ENCODE measurements at places on chromosomes 7 and 10.
A peak's percentile ranks its signal among the peaks of the same experiment; 100 is the strongest.

- DNase-seq, result no peak
Observed at GRCh38 chr7:107104801-107105200, 60.3 kb downstream of the PRKAR2B start.

- no peak for DNase-seq
Observed at GRCh38 chr7:93948106-93948505, 26.6 kb downstream of the GNG11 start.

- DNase-seq, result no peak
Observed at GRCh38 chr7:79820387-79820786, 314.2 kb upstream of the GNAI1 start.

- DNase-seq, result no peak
Observed at GRCh38 chr10:72087969-72088888, at the start of gene SPOCK2. TSS of gene SPOCK2 (minus strand) at chr10:72088551. CDS start at chr10:72088328, 223 bp downstream.

DNA sequence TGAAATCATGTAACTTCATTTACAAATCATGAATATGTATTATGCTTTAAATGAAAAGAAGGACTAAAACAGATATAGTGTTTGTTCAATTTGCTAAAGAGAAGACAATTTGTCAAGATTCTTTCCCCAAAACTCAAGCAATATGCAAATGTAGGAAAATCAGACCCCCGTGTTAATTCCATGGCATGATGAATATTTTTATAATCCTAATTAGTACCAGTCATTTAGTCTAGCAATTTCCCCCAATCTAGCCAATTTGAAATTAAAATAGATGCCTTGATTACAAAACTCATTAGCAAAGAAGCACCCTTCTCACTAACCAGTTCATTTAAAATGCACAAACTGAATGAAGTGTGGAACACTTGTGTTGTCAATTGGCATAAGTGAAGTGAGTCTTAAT is 347.6 kb downstream of the SORCS3 start:
- DNase-seq, result no peak

DNA sequence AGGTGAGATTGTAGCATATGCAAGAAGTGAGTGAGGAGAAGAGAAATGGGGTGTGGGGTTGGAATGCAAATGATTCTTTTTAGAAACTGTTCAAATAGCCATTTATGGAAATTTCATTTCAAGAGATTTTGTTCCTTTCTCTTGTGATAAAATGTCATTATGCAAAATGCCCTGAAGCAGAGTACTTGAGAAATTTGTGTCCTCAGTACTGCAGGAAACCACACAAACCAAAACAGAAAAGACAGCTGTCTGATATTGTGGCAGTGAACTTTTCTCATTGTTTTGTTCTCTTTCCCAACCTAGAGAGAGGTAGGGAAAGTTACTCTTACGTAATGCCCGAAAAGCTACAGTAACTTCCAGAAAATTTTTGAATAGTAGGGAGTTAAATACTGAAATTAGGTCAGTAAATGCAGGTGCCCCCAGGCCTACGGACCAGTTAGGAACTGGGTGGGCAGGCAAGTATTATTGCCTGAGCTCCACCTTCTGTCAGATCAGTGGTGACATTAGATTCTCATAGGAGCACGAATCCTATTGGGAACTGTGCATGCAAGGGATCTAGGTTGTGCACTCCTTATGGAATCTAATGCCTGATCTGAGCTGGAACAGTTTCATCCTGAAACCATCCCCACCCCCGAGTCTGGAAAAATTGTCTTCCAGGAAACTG is 34.0 kb downstream of the DLD start:
- no peak for DNase-seq

DNA sequence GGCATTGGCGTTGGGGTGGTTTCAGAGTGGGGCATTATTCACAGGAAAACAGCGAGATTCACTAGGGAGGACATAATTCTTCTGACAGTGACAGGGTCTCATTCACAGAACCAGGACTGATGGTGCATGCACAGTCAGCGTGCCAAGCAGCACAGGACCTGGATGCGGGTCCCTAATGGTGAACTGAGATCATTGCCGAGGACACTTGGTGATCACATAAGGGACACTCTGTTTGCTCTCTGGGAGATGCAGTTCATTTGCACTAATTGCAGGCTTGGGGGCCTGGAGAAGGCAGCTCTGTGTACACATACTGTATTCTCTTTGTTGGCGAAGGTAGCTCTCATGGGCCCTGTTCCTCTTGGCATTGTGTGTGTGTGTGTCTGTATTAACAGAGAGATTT is 716.1 kb downstream of the PHTF2 start:
- DNase-seq, result no peak

- peak; percentile 73 for DNase-seq
Observed at GRCh38 chr10:102399217-102400021, 3.9 kb downstream of the NFKB2 start.

GRCh38 chr10:99693933-99694583 is 34.7 kb downstream of the ENTPD7 start:
- DNase-seq, result no peak

GRCh38 chr10:77864151-77864851 is 62.3 kb downstream of the DLG5 start:
- no peak for DNase-seq

DNA sequence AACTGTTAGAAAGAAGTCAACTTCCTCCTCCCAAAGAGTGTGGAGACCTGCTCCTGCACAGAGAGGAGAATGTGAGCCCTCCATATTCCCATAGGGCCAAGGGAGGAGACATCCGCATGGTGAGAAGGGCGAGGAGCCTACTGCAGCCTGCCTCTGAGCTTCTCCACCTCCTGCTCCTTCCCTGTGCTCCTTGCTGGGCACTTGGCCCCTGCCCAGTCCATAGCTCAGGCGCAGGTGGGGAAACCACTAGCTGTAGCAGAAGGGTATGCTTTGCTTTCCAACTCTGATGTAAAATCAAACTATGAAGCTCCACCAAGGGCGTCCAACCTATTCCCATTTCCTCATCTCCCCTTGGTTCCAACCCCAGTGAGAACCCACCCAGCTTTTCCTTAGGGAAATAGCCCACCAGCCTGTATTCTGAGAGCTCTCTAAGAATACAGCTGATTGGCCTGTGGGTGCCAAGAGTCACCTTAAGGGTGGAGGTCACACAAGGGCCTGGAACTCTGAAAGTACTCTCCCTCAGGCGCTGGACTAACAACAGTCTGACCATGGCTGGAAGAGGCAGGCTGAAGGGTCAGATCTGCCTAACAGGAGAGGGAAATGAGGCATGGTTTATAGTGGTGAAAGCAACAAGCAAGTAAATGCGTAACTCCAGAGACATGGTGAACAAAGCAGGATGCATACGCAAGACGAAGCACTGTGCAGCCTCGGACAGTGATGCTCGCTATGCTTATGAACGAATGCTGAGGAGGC is 13.9 kb downstream of the ZNF488 start:
- DNase-seq, result no peak

DNA sequence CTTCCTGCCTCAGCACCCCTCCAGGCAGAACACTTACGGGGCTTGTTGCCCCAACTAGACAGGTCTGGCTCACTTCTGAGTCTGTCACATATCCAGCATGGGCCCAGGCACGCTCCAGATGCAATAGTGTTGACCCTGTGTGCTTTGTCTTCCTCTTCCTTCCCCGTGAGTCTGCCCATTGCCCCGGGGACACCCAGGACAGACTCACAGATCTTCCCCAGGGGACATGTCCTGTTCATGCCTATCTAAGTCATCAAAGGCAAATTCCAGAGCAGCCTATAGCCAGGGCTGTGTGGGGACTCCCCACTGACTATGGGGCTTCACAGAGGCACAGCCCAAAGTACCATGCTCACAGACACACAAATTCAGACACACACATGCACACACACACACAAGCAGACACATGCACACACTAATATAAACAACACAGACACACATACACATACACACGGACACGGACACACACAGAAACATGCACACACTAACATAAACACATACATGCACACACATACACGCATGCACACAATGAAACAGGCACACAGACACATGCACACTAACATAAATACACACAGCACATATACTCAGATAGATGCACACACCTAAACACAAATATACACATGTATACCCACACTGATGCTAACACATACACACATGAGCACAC is 175.8 kb downstream of the KCNMA1 start:
- DNase-seq, result no peak

- no peak for DNase-seq
Observed at GRCh38 chr10:87691506-87692070, 31.9 kb downstream of the PAPSS2 start.

DNA sequence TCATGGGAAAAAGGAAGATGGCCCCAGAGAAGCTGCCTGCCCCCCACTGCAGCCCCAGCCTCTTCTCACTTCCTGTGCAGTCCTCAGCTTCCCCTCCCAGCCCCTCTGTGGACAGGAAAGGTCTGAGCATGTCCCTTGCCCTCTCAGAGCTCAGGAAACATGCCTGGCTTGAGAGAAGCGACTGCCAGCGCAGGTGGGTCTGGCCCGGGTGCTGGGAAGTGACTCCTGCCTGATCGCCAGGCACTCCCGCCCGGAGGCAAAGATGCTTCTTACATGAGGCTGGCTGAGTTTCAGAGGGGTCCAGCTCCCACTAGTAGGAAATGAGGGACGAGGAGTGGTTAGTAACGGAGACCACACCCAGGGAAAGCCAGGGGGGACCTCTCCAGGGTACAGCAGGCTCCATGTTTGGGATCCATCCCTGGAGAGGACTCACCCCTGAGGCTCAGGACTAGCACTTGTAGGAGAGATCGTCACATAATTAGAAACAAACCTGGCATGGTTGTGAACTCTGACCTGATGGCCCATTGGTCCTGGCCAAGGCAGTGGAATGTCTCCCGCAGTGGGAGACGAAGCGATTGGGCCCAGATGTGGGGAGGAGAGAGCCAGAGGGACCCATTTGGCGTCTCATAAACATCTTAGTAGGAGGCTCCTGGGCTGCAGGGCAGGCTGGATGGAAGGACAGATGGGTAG is 12.3 kb downstream of the ELN start:
- no peak for DNase-seq

DNA sequence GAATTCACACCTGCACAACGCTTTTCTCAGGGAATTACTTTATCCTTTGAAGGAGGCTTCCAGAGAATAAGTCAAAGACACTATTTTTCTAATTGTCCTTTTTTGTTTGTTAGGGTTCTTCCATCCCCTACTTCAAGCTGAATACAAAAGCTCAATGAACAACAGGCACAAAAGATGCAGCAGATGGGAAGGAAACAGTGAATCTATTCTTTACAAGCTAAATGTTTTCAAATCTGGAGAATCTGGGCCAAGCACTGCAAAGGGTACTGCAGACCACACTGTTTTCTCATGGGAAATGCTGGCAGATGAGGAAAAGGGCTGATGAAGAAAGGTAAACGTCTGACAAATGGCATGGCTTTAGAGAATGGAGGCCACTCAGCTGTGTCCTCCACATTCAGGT is 18.5 kb downstream of the LIPA start:
- DNase-seq, result no peak

DNA sequence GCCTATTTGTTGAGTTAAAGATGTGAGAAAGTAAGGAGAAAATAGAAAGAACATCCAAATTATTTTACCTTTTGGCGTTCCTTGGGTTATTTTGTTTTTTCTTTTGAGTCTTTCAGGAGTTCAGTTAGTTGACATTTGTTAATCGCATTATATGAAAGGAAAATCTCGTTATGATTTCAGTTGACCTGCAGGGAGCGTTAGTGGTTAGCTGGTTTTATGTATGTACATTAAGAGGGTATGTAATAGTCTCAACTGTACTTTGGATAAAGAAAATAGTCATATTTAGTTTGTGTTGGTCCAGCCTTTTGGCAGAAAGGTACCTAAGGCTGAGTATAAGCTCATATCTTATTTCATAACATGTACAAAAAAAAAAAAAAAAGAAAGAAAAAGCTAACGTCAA is 4.0 kb downstream of the BMPER start:
- no peak for DNase-seq

DNA sequence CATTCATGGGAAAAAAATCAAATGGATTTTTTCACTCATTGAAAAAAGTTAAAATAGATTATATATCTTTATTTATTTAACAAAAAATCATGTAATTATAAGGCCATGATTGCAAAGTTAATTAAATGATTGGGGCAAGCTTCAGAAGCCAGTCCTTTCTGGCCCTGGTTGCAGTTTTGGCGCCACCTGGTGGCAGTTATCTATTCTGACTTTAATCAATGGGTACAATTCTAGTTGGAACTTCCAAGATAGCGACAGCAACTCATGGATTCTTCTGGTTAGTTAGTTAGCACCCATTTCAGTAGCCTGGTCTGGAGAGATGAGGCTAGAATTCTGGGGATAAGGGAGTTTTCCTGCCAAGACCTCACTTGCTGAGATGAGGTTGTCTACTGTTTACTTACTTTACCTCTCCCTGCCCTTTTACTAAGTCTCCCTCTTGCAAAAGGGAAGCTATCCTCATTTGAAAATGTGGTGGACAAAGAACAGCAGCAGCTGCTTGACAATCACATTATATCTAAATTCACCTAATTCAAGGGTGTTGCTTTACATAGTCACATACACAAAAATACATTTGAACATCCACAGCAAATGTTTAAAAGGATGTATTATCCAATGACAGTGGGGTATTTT is 42.3 kb downstream of the NOC3L start:
- DNase-seq, result peak; percentile 57

DNA sequence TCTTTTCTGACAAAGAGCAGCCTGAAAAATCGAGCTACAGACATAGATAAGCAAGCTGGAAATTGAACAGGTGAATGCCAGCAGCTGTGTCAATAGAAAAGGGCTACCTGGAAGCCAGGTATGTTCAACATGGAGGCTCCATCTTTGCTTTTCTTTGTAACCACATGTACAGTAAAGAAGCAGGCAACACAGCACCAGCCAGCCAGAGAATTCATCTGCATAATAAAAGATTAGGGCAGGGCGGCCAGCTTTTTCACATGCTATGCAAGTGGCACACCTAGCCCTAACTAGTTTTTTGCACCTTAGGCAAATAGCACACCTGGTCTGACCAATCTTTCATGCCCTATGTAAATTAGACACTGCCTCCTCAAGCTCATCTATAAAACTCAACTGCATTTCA is 25.7 kb downstream of the COG5 start:
- DNase-seq, result no peak

GRCh38 chr7:158284121-158284520 is 303.5 kb downstream of the PTPRN2 start:
- no peak for DNase-seq

GRCh38 chr10:63765126-63765525 is 243.9 kb downstream of the REEP3 start:
- DNase-seq, result no peak

DNA sequence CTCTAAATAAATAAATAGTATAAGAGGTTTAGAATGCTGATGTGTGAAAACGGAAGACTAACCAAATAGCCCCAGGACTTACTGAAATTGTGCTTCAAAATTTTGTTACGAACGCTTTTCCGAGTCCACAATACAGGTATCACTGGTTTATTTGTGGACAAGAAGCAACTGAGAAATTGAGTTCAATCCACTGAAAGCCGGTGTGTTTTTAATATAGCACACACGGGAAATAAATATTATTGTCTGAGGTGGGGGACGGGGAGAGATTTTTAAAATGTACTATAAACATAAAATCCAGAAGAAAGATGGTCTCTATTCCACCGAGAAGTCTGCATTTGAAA is 598 bp downstream of the SLC16A12 start:
- DNase-seq, result no peak

Data from stimulated activated CD4-positive, alpha-beta T cell treated with anti-CD3 and anti-CD28 coated beads, Interleukin-12 subunit alpha, Interleukin-12 subunit beta, amount 100 ng/mL, for 24 hours (primary cell).